Activated naive CD8-positive, alpha-beta T cell treated with anti-CD3 and anti-CD28 coated beads for 36 hours (primary cell): ENCODE measurements at places on chromosomes 12 and 14. TPM values are rescaled to one million over a fixed set of nuclear protein-coding genes. Genes with fewer than 3 reads are reported as not detected.

- DNase-seq = no peak
These were observed 397.2 kb downstream of the NRXN3 start for GRCh38 chr14:78567343-78567742.

GRCh38 chr14:24913021-24913420 is 136.9 kb downstream of the STXBP6 start:
- no peak for DNase-seq

DNA sequence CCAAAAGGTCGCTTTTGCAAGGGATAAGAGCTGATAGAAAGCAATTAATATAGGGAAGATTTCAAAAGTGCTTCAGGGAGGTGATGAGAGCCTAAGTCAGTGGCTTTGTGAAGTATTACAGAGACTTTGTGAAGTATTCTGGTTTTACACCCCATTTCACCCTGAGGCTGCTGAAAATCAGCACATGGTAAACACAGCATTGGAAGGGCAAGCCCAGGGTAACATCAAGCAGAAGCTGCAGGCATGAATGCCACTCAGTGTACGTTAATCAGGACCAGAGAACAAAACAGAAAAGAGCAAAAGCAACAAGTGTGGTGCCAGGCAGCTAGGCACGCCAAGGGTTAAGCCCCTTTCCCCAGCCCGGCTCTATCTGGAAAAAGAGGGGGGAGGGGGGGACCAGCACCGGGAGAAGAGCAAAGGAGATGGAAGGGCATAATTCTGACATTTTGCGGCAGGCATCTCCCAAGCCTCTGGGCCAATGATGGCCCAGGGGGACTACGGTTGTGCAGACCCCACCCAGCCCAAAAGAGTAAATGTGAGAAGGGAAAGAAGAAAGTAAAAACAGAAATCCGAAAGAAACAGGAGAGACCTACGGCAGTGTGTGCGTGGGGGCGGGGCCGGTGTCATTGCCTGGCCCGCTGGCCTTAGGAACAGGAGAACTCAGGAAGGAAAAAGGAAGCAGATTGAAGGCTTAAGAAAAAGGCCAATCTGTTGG is 58.9 kb downstream of the DHRS2 start:
- DNase-seq = no peak

DNA sequence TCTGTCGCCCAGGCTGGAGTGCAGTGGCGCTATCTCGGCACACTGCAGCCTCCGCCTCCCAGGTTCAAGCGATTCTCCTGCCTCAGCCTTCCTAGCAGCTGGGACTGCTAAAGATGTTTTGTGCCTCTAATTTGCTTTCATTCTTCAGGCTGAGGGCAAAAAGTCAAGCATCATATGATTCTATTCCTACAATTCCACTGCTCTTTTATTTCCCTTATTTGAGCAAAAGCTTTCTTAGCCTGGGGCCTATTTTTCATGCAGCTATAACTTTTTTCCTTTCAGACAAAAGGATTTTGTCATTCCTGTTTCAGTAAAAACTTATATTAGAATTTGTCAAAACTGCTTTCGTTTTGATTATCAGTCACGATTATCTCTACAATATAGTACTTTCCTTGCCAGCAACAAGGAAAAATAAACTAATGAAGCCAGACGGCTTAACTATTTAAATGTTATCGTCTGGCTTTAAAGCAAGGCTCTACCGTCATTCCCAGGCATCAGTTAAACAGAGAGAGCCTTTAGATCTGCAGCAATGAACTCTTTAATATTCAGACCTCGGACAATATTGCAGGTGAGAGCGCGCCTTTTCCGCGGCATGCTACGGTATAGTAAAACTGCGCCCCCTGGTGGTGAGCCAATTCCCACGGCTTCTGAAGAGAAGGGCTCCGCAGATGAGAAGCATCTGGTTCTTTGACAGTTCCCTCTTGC is 1.4 kb upstream of the SLC2A13 start:
- DNase-seq = peak; percentile 81

The RNASE4 gene
- total RNA-seq = 0.68 TPM

- no peak for DNase-seq
These were observed 217.8 kb upstream of the NPAS3 start for GRCh38 chr14:32720927-32721326.

The TEX22 gene
- 2.1 TPM for total RNA-seq
